ENCODE measurements at places on chromosomes 7 and 10.
A peak's percentile ranks its signal among the peaks of the same experiment; 100 is the strongest.

GRCh38 chr10:98196985-98197384 is 62.5 kb downstream of the R3HCC1L start:
- no peak for DNase-seq

DNA sequence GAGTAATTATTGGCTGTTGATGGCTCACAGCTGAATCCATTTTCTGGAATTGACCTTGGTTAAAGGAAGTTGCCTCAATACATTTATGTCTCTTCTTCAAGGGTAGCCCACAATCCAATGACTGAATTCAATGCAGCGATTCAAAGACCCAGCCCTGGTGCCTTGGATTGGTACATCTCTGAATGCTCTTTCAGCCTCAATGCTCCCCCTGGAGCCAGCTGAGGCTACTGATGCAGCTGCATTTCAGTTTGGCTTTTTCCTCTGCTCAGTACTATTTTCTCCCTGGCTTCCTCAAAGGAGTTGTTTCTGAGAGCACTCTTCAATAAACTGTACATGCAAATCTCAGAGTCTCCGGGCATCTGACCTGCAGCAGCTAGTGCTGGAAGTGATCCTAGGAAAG is 633 bp upstream of the EBLN1 start:
- no peak for DNase-seq

GRCh38 chr7:44959433-44959951 is 19.3 kb downstream of the MYO1G start:
- DNase-seq, result no peak

- peak; percentile 3 for DNase-seq
Measured at GRCh38 chr7:108252177-108252576, 122.0 kb upstream of the LAMB4 start.

DNA sequence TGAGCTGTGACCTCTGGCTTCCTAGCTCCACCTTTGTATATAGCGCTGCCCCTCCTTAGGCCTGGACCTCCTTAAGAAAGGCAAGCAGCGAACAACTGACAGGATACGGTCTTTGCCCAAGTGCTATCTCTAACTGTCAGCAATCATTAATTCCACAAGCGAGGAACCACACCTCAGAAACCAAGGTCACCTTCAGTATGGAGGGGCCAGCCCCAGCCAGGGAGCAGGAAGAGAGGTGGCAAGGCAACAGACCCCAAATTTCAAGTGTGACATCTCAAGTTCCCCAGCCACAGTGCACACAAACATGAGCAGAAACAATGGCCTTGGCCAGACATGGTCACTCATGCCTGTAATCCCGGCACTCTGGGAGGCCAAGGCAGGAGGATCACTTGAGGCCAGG is 4.8 kb upstream of the AOC1 start:
- no peak for DNase-seq

GRCh38 chr7:69710768-69711438 is 112.6 kb downstream of the AUTS2 start:
- no peak for DNase-seq

GRCh38 chr7:148289630-148290029 is 300.9 kb upstream of the C7orf33 start:
- DNase-seq, result no peak

GRCh38 chr10:89944138-89944537 is 242.7 kb downstream of the KIF20B start:
- no peak for DNase-seq

- DNase-seq, result peak; percentile 1
Measured at GRCh38 chr10:52215745-52216361, 98.2 kb upstream of the DKK1 start.

DNA sequence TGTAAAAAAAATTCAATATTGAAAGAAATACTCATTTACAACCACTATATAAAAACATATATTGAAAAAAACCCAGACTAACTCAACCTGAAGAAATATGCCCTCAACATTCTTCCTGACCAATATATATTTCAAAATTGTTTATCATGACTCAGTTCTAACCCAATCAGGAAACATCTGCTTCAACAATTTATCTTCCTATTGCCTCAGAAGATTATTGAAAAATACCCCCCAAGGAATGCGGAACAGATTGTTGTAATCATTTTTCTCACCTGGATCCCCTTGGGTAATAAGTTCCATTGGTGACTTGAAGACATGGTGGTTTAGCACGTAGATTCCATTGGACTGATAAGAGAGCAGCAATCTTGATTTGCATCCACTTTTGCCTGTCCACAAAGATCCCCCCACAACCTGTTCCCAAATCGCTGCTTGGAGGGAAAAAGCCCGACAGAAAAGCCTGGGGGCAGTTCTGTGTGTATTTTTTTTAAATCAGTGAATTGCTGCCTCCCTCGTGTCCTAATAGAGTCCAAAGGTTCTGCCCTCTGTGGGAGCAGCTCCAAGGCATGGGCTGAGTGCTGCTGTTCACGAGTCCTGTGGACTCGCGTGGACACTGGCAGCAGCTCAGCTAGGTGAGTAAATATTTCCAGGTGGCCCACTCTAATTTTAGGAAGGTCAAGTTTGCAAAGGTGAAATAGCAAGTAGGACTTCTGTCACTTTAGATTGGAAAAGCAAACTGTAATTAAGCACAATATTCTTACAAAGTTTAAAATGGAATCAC is 5.9 kb upstream of the INHBA start:
- DNase-seq, result no peak

DNA sequence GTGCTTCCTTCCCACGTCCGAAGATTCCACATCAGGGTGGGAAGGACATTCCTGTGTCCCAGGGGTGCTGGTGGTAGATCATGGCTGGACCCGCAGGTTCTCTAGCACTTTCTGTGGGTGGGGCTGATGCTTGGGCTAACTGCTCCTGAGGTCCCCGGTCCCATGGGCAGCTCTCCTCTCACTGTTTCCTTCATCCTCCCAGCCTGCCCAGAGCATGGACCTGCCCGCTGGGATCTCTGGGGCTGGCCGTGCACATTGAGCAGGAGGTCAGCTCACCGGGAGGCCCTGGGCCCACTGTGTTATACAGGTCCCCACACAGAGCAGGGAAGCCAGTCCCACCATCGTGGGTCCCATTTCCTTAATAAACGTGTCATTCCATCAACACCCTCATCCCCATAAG is 502.3 kb downstream of the TCERG1L start:
- DNase-seq, result no peak

GRCh38 chr7:102942181-102942866 is 29.5 kb downstream of the LRRC17 start:
- DNase-seq, result no peak

GRCh38 chr10:101400585-101400984 is 46.6 kb downstream of the BTRC start:
- no peak for DNase-seq

DNA sequence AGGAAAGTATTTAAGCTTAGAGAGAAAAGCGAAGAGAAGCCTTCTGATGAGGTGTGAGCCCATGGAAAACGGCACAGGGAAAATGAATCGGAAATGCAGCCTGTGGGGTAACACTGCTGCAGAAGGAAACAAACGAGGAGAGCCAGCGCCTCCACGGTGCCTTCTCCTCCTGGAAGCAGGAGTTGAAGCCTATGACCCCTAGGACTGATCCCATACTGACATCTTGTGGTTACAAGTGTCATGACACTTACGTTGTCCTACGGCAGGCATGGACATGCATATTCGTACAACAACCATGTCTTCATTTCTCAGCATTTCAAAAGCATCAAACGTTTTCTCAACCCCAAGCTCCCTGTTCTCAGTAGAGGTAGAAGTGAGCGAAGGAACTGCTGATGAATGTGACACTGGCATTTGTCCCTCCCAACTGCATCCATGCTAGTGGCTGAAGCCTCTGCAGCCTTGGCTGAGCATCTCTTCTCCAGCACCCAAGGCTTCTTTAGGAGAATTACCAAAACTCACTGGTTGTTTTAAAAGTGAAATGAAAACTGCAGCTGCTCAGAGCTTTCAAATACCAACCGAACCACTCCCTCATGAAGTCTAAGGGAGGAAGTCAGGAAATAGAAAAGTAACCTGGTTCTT is 160.2 kb downstream of the JAZF1 start:
- DNase-seq, result peak; percentile 37

DNA sequence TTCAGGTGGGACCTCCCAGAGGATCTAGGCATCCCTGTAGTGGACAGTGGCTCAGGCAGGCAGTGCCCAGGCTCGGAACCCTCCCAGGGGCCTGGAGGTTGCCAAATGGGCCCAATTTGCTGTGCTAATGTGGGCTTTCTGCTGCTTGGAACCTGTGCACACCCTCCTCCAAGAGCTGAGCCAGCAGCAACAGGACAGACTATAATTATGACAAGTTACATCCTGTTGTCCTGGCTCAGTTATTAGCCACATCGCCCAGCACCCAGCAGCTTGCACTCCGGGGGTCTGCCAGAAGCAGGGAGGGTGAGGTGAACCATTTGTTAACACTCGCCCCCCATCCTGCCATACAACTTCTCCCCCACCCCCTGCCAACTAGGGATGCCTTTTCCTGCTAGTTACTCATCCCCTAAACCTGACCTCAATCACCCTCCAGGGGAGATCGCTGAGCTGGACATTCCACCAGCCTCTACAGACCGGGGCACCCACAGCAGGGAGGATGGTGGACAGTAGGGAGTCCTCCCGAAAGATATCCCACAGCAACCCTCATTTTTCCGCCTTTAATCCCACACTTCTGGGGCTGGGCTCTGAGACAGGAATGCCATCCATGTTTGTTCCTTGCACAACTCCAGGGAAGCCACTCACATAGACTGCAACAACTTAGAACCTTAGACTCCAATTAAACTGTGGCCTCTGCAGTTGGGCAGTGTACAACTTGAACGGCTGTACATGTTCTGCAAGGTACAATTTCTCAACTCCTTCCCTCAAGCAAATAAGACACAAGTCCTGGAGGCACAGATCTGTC is 7.9 kb upstream of the MYL10 start:
- no peak for DNase-seq

- no peak for DNase-seq
Measured at GRCh38 chr10:100637785-100638184, 102.0 kb downstream of the HIF1AN start.

GRCh38 chr10:63819753-63820329 is 298.6 kb downstream of the REEP3 start:
- DNase-seq, result no peak

GRCh38 chr10:44258019-44258418 is 126.9 kb downstream of the CXCL12 start:
- DNase-seq, result no peak

DNA sequence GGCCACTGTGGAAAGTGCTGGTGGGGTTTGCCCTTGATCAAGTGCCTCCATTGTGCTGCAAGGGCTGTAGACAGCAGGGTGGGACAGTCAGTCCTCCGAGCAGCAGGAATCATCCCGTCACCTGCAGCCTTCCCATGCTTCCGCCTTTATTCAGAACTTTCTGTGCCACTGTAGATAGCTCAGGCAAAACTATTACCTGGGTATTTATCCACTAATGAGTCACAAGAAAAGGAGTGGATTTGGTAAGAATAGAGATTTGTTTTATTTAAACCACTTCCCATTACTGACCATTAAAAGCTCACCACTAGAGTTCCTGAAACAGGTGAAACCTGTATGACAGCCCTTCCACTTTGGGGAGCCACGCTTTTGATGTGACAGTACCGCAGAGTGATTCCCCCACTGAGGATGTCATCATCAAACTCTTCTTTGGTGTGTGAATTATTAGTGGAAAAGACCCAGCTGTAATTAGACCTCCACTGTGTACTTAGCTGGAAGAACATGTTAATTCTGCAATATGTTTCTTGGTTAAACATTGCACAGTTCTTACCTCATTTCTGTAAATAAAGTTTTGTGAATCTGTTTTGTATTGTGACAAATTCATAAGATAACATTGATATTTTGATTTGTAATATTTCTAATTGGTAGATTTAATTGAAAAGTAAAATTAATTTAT is 208.8 kb downstream of the MLLT10 start:
- DNase-seq, result no peak

- peak; percentile 40 for DNase-seq
Measured at GRCh38 chr10:103193107-103193819, at the start of gene NT5C2. Gene NT5C2, minus strand, starts transcription at chr10:103193272. Its CDS starts 18,314 bp downstream, at chr10:103174958.

- DNase-seq, result no peak
Measured at GRCh38 chr7:32079510-32079909, 9.3 kb upstream of the PDE1C start.
